NCI-H1048 (cell line): ENCODE measurements at places on chromosomes 6 and 20.

GRCh38 chr6:34806738-34807453 is 15.0 kb downstream of the BLTP3A start:
- no peak for DNase-seq

DNA sequence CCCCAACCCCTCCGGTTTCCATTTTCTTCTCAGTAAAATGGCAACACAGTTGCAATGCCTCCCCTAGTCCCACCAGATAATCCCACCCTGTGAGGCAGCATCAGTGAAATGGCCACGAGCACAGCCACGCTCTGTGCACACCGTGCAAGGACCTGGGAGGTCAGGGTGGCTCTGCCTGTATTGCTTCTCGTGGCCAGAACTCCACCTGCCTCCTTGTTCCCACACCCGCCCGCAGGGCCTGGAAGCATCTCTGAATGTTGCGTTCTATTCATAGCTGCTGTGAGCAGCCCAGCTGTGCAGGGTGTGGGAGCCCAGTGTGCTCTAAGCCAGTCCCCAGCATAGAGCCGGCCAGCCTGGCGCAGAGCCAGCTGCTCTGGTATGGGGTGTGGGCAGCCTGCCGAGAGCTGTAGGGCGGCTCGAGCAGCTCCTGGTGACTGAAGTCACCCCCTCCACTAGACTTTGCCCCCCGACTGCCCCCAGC is 161.1 kb downstream of the DLL1 start:
- no peak for DNase-seq

GRCh38 chr20:32780749-32781655 is 18.8 kb downstream of the DNMT3B start:
- no peak for DNase-seq

DNA sequence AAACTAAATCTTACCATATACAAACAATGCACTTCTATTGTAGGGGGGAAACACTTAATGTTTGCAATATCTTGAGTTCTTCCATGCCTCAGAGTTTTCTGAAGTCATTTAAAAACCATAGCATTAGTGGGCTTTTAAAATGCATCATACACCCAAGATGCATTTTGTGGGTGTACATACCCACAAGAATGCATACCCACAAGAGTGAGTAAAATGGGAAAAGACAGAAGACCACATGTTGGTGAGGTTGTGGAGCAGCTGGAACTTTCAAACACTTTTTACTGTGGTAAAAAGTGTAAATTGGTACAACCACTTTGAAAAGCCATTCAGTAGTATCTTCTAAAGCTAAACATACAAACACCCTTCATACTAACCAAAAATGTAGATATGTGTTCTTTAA is 57.5 kb downstream of the CYB5R4 start:
- no peak for DNase-seq

DNA sequence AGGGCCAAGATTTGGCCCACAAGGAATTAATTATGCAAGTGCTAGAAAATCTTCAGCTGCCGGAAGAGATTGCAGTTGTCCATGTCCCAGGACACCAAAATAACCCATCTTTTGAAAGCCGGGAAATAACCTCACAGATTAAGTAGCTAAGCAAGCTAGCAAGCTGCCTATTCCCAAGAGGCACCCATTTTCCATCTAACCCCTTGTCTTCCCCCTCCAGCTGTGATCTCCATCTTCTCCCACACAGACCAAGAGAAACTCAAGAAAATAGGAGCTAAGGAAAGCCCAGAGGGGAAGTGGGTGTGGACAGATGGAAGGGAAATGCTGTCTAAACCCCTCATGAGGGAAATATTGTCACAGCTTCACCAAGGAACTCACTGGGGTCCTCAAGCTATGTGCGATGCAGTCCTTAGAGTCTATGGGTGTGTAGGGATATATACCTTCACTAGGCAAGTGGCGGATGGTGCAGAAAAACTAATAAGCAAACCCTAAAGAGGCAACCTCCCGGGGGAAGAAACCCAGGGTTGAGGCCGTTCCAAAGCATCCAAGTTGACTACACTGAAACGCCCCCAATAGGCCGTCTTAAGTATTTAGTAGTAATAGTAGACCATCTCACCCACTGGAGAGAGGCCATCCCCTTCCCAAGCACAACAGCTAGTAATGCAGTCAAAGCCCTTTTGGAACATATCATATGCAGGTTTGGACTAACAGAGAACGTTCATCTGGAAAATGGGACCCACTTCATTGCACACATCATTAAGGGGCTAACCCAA is 64.3 kb upstream of the PRSS16 start:
- no peak for DNase-seq

DNA sequence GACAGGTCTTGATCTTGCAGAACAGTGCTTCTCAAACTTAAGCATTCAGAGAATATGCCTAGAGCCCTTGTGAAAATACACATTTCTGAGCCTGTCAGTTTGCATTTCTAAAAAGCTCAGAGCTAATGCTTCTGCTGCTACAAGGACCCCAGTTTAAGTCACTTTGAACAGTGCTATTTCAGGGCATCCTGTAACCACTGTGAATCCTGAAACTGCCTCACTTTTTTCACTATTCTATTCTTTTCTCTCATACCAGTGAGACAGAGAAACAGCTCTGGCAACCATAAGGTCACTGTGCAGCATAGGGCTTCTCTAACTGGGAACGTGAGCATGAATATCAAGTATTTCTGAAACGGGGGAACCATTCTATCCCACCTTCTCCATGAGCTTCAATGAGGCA is 51.2 kb downstream of the LGSN start:
- DNase-seq = no peak

- no peak for DNase-seq
Observed at GRCh38 chr6:53433261-53433950, 84.7 kb upstream of the ELOVL5 start.

- no peak for DNase-seq
Observed at GRCh38 chr20:13297147-13297899, 76.2 kb downstream of the ISM1 start.

- DNase-seq = no peak
Observed at GRCh38 chr20:3101737-3102574, 17.4 kb upstream of the AVP start.

- DNase-seq = no peak
Observed at GRCh38 chr6:129617986-129618385, 92.0 kb downstream of the ARHGAP18 start.

- no peak for DNase-seq
Observed at GRCh38 chr20:45581702-45582101, 2.6 kb upstream of the WFDC8 start.

DNA sequence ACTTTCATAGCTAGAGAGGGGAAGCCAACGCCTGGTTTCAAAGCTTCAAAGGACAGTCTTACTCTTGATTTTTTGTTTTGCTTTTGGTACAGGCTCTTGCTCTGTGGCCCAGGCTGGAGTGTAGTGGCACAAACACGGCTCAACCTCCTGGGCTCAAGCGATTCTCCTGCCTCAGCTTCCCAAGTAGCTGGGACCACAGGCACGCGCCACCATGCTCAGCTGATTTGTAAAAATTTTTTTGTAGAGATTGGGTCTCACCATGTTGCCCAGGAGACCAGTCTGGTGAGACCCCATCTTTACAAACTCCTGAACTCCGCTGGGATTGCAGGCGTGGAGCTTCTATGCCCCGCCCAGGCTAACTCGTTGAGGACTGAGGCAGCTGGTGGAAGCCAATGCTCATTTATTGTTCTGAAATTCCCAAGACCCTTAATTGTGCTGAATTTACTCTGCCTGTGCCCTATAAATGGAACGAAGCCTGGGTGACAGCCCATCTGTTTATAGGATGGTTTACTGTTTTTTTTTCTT is 18.0 kb downstream of the SRSF3 start:
- DNase-seq = no peak

GRCh38 chr6:39653612-39654011 is 71.6 kb downstream of the KIF6 start:
- no peak for DNase-seq

DNA sequence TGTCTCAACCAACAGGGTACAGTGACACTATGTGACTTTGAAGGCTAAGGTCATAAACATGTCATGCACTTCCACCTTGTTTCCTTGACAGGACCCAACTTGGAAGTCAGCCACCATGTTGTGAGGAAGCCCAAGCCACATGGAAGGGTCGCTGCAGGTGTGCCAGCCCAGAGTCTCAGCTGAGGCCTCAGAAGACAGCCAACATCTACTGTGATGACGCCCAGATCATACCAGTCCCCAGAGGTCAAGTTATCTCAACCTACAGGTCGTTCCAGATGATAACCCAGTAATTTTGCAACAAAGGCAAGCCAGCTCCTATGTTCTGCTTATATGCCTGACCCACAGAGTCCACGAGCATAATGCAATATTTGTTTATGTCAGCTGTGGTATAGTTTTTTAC is 376.0 kb upstream of the AGPAT4 start:
- no peak for DNase-seq

DNA sequence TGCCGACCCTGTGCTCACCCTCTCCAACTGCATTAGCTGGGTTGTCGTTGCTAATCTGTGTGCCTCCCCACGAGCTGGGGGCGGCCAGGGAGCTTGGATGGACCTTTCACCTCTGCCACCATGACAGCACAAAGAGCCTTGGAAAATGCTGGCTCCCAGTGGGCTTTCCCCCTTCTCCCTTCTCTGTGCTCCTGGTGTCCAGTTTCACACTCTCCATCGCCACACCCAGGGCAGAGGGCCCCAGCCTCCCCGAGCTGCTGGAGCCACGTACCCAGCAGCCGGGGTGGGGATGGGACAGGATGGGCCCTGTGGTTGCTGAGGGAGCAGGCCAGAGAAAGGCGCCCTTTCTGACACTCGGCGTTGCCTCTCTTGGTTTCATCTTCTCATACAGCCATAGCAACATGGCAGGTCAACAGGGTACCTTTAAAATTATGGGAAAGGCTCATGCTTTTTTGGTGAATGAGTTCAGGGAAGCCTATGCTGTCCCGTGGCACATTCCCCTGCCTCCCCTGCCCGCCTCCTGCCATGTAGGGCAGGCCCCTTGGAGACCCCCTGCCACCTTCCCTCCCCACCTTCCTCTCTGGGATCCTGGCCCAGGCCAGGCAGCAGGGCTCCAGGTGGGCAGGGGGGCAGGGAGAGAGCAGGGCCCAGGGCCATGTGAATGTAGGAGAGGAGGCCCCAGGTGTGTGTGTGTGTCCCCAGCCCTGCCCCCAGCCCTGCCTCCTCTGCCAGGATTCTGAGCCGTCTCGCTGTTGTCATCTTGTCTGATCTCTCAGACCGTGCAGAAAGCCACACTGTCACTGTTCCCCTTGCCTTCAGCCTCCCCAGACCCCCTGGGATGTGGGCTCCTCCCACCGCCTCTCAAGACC is 85.2 kb upstream of the CCDC167 start:
- DNase-seq = no peak
